ENCODE measurements at places on chromosomes 11 and 22.

GRCh38 chr11:42311514-42311913 is 852.1 kb upstream of the LRRC4C start:
- no peak for DNase-seq

GRCh38 chr11:2708757-2709281 is 9.0 kb upstream of the KCNQ1OT1 start:
- peak; percentile 26 for DNase-seq

DNA sequence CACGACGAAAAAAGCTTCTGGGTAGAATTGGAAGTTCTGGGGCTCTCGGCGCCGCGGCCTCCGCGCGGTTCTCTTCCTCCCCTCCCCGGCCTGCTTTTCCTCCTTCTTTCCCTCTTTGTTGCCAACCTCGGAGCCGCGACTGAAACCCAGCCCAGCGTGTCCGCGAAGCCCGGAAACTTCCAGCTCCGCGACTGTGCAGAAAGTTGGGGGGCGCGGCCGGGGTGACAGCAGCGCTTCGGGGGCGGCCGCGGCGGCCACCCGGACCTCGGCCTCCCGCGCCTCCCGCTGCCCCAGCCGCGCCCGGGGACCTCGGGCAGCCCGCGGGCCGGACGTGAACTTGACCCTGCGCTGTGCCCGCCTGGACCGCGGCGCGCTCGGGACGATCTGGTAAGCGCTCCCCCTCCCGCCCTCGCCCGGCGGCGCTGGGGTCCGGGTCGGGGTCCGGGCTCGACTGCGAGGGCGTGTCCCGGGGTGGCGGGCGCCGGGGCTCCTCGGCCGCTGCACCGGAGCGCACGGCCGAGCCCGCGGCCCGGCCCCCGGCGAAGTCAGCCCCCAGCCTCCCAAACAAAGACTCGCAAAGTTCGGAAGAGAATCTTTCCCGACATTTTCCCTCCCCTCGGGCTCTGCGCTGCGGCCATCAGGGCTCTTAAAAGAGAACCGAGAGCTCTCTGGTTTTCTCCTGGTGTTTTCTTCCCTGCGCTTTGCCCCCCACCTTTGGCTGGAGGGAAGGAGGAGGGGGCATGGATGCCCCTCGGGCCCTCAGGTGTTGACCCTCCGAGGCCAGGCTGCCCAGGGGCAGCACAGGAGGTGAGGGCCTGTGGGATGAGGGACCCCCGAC is 67.9 kb upstream of the WNT7B start:
- DNase-seq: peak; percentile 65

- no peak for DNase-seq
Measured at GRCh38 chr11:61265357-61265756, 24.4 kb downstream of the PGA5 start.

DNA sequence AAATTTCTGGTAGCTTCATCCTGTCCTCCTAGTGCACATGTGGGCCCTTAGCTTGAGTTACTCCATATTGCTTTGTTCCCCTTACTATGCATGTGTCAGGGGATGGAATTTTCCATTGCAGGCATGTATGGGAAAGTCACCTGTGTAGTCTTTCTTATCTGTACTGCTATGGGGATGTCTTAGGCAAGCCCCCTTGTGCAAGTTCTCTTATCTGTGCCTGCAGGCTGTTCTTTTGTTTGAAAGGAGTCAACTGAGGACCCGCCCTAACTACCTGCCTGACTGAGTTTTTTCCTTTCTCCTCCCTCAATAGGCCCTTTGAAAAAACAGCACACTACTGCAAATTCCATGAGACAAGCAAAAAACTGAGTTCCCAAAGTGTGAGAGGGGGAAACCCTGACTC is 8.7 kb downstream of the OR8K5 start:
- DNase-seq: no peak

- DNase-seq: no peak
Measured at GRCh38 chr11:111400595-111400994, 21.5 kb upstream of the POU2AF1 start.

DNA sequence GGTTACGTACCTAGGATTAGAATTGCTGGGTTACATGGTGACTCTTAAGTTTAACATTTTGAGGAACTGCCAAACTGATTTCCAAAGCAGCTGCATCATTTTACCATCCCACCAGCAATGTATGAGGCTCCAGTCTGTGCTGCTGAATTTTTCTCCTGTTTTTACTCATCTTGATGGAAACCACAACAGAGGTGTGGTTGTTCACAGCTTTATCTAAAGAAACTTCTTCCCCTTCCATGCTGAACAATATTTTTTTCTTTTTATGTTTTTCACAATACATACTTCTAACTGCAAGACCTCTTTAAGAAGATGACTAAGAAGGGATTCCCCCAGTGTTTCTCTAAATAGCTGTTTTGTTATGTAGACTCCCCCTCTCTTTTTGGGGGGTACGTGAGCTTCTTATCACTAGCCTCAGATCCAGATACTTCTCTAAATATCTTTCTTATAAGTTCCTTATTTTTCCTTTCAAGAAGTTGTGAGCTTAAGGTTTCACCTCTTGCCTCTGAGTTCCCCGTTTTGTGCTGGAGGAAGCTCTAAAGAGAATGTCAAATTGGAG is 24.0 kb downstream of the TCP11L1 start:
- peak; percentile 85 for DNase-seq

DNA sequence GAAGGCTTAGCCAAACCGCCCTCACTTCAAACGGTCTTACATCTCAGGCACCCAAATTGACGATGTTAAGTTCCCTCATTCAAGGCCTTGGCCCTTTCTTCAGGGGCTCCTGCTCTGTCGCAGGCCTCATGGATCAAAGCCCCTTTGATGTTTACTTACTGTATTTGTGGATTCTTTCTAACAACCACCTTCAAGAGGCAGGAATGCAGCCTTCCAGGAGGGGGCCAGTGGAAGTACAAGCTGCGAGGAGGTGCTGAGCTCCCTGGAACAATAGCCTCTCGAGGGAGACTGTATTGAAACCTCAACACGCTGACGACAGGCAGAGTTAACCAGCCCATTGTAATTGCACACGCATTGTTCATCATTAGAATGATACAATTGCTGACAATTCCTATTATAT is 209.1 kb downstream of the ST3GAL4 start:
- no peak for DNase-seq

DNA sequence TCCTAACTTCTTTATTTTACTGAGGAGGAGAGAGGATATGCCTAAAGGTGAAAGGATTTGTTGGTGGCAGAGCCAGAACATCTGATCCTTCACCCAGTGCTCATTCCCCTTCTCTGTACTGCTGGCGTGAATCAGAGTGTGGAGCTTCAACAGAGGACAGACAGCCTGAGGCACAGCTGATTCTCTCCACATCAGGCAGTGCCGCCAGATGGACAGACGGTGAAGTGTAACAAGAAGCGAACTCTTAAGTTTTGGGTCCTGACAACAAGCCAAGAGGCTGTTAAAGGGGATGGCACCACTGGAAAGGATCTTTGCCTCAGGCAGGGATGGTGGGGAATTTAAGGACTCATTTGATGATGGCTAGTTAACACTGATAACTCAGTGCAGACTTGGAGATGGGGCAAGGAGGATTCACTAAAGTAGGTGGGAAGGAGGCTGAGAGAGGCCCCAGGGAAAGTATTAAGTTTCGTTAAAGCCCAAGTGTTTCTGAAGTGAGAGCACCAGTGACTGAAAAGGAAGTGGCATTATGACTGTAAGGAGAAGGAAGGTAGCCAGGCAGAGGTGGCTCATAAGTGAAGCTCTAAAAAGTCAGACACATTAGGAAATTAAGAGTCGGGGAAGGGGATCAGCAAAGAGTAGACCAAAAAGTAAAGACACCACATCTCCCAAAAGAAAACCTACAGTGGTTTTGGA is 81.3 kb downstream of the CLPB start:
- DNase-seq: peak; percentile 82

GRCh38 chr22:36246718-36247117 is 6.2 kb upstream of the APOL1 start:
- no peak for DNase-seq

DNA sequence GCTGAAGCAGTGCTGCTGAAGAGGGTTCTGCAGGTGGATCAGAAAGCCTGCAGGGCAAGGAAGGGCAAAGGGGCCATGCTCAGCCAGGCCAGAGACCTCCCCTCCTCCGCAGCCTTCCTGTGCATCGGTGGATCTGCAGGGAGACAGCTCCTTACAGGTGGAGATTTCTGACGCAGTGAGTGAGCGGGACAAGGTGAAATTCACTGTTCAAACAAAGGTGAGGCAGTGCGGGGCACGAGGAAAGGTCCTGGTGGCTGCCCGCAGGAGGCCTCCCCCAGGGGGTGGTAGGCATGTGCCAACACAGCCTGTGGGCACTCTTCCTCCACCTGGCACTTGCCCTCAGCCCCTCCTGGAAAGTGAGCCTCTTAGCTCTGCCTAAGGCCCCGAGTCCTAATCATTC is 8.6 kb downstream of the CFL1 start:
- no peak for DNase-seq

DNA sequence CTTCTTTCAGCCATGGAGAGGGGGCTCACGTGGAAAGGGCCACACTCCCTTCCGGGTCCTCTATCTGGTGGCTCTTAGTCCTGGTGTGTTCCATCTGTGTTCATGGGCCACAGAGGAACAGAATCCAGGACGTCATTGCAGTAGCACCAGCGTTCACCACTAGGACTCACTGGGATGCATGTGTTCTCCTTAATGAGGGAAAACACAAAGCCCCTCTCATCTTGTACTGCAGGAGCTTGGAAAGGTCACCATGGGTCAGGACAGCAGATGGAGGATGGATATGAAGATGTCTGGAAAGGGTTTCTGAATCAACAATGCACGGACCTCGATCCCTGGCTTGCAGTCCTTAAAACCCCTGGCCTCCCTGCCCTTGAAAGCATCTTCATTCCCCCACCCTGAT is 113.8 kb upstream of the THY1 start:
- DNase-seq: no peak

- no peak for DNase-seq
Measured at GRCh38 chr11:112583261-112583893, 322.7 kb upstream of the PLET1 start.

GRCh38 chr11:120911943-120912342 is 112.0 kb upstream of the TBCEL start:
- DNase-seq: no peak

DNA sequence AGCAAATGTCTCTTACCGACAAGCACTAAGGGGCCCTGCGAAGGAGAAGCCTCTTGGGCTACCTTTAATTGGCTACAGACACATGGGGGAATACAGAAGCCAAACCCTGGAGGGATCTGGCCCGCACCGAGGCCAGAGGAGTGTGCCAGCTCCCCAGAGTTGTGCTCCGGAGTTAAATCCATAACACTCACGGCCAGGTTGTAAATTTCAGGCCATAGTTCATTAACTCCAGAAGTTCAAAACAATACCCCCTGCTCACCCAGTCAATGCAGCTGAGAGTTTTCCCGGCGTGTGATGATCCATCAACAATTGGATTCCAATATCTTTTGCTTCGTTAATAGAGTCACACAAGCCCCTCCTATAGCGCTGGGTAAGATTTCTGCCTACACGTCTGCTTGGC is 371.5 kb downstream of the NXPE2 start:
- DNase-seq: no peak

DNA sequence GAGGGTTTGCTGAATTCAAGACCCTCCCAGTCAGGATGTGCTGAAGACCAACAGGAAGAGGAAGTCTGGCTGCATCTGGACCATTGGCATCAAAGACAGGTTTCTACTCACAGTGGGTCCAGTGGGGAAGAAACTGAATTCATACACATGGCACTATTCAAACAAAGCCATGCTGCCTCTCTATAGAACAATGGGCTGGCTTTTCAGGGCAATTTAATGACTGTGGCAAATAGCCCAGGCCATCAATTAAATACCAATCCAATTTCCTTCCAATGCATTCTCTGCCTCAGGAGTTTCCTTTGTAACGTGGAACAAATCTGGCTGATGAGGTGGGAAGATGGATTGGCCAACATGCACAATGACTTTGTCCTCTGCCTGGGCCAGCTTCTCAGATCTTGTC is 98.6 kb downstream of the SEZ6L start:
- DNase-seq: no peak

DNA sequence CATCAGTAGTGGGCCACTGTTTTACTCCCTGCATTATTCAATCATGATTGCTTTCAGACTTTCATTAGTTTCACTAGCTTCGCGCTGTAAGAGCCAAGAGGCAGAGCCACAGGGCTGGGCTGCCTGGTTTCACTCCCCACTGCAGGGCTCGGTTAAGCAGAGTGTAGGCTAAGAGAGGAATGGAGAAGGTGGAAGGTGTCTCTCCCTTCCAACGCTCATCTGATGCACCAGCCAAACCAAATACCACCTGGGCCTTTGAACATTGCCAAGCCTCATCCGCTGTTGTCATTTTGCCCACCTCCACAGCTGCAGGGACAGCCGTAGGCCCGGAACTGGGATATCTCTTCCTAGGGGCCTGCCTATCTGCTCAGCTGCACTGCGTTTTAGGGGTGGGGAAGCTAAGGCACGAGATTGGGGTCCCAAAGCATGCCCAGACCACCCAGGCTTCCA is 480 bp upstream of the SMARCB1 start:
- DNase-seq: no peak

GRCh38 chr11:45855308-45855707 is 8.0 kb downstream of the CRY2 start:
- peak; percentile 42 for DNase-seq

- no peak for DNase-seq
Measured at GRCh38 chr11:1851468-1852180, 1.3 kb upstream of the LSP1 start.

DNA sequence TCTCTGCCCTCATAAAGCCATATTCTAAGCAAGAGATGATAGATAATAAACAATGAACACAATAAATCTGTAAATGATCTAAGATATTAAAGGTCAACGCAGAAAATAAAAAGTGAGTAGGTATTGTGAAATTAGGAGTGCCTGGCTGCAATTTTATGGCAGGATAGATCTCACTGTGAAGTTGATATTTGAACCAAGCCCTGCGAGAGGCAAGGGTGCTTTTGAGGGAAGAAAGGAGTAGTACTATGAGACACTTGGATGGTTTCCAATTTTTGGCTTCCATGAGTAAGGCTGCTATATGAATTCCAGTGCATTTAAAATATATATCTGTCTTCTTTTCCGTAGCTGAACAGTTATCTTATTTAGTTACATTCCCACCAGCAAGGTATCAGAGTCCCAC is 720.0 kb upstream of the CNTN5 start:
- peak; percentile 0 for DNase-seq

- DNase-seq: peak; percentile 75
Measured at GRCh38 chr11:33448461-33449130, 191.4 kb downstream of the HIPK3 start.

DNA sequence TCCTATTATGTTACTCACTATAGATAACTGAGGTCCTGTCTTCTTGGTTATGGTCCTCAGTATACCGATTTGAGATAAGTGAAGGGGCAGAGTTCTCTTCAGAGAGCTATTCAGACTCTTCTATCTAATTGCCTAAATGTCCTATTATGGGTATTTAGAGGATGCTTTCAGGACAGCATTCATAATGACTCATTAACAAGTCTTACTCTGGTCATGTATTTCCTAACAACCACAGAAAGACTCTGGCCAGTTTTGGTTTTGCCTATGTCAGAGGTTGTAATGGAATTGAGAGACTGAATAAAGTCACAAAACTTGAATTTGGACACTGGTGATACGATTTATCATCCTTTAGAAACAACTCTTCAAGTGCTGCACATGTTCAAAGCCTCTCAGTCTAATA is 1233.0 kb downstream of the JRKL start:
- DNase-seq: no peak

GRCh38 chr11:75792997-75793800 is 21.8 kb upstream of the UVRAG start:
- DNase-seq: no peak

Data from GM23248 (cell line).